ENCODE measurements at places on chromosomes 5 and 9.

- no peak overlapping the region for H3K4me3 ChIP-seq
- H3K27ac ChIP-seq = no peak overlapping the region
- no peaks in the 10 kb centered on the region for H3K27me3 ChIP-seq
- no peaks in the 10 kb centered on the region for H3K4me1 ChIP-seq
These were observed 23.5 kb upstream of the MOCS2 start for GRCh38 chr5:53133020-53133419.

- peaks cover 12% of the 10 kb centered on the region for H3K4me1 ChIP-seq
- no peak overlapping the region for H3K4me3 ChIP-seq
- H3K27me3 ChIP-seq = no peaks in the 10 kb centered on the region
- DNase-seq = no peak
- H3K36me3 ChIP-seq = no peaks in the 10 kb centered on the region
These were observed 176.9 kb downstream of the GDNF start for GRCh38 chr5:37662789-37663485.

DNA sequence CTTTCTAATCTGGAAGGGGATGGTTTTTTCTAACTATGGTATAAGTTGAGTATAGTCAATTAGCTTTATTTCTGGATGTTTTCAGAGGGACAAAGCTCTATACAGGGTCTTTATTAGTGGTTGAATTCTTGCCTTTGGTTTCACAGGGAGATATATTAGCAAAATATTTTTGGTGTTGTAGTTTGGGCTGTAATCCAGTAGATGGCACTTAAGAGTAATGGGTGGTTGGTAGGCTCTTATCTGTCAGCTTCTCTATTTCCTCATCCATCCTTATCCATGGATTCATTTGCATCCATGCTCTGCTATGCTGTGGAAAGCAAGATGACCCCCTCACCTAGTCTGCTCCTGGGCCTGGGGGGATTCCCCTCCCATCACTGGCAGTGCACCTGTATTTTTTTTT, 363.6 kb upstream of the CYLC2 start:
- no peaks in the 10 kb centered on the region for H3K4me1 ChIP-seq
- no peaks in the 10 kb centered on the region for H3K36me3 ChIP-seq
- no peak for DNase-seq

DNA sequence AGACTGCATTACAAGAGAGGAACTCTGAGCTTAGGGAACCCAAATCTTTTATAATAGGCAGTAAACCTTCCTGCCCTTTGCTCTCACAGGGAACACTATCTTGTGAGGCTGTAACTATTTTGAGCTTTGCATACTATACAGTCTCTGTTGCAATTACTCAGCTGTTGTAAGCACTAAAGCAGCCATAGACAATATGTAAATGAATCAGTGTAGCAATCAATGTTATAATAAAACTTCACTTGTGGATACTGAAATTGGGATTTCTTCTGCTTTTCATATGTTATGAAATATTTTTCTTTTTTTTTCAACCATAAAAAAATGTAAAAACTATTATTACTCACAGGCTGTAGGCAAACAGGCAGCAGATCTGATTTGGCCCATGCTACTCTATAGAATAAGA, 16.7 kb upstream of the UBQLN1 start:
- no peaks in the 10 kb centered on the region for H3K27me3 ChIP-seq
- no peak for DNase-seq
- no peak overlapping the region for H3K27ac ChIP-seq
- no peak overlapping the region for H3K4me3 ChIP-seq
